ENCODE measurements at places on chromosomes 7 and 10.

GRCh38 chr7:106774768-106775551 is 90.1 kb upstream of the PIK3CG start:
- no peak for DNase-seq

DNA sequence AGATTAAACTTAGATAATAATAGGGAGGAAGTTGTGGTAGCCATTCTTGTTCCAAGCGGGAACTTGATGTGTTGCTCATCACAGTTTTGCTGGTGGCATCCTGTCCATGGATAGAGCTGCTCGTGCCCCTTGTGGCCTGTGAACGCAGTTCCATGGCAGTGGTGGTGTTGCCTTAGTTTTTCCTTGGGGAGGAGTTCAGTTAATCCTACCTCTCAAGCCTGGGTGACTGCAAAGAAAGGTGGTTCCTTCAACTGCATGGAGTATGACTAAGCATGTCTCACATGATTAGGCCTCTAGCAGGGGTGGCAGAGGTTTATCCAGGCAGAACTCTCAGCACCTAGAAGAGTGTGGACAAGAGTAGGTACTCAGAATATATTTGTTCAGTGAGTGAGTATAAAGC is 99.7 kb downstream of the MAPK8 start:
- no peak for DNase-seq

DNA sequence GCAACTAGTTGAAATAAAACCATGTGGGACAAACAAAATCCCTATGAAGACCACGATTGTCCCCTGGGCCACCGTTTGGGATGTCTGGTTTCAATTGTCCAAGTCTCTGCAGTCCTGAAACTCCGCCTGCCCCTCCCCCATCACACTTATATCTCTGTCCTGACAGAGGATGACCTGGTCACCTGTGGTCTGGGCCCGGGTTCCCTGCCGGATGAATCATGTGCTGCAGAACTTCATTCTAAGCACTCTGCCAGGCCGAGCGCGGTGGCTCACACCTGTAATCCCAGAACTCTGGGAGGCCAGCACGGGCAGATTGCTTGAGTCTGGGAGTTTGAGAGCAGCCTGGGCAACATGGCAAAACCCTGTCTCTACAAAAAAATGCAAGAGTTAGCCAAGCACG is 91.1 kb downstream of the COL13A1 start:
- DNase-seq: no peak

DNA sequence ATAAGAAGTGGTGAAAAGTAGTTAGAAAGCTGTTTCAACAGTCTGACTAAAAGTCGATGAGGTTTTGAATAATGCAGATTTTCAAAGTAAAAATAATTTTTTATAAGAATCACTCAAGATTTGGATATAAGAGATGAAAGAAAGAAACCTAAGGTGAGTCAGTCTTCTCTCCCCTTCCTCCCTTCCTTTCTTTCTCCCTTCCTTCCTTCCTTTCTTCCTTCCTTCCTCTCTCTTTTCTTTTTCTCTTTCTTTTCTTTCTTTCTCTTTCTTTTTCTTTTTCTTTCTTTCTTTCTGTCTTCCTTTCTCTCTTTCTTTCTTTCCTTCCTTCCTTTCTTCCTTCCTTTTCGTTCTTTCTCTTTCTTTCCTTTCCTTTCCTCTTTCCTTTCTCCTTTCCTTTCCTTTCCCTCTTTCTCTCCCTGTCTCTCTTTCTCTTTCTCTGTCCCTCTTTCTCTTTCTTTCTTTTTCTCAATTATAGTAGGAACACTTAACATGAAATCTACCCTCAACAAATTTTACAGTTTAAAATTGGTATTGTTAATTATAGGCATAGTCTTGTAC is 308.6 kb downstream of the ARL4A start:
- no peak for DNase-seq

GRCh38 chr7:18222636-18223035 is 195.0 kb upstream of the PRPS1L1 start:
- DNase-seq: no peak
